Parietal lobe (tissue), 2 donors: ENCODE measurements at places on chromosomes 11 and 22. TPM values are rescaled to one million over a fixed set of nuclear protein-coding genes. Genes with fewer than 3 reads are reported as not detected.

ZFPL1 gene
- total RNA-seq = 20.3 TPM

C11orf86 gene
- not detected for total RNA-seq

DESI1 gene
- total RNA-seq = 19.7 TPM

RAB36 gene
- total RNA-seq = 7.5 TPM

SLCO2B1 gene
- 16.9 TPM for total RNA-seq

IGLL1 gene
- total RNA-seq = not detected

RFPL1 gene
- total RNA-seq = not detected

DRG1 gene
- 62.9 TPM for total RNA-seq

CCDC73 gene
- not detected for total RNA-seq

HPS4 gene
- 53.5 TPM for total RNA-seq

OLFML1 gene
- total RNA-seq = 0.94 TPM

TMEM86A gene
- 7.5 TPM for total RNA-seq

GAL3ST3 gene
- total RNA-seq = 17.2 TPM

IGSF9B gene
- 13.8 TPM for total RNA-seq

SPTBN2 gene
- total RNA-seq = 182 TPM

BIRC3 gene
- total RNA-seq = 0.63 TPM

KRTAP5-7 gene
- total RNA-seq = not detected

LSP1 gene
- 0.63 TPM for total RNA-seq
